ENCODE measurements at places on chromosomes 6 and 20.

DNA sequence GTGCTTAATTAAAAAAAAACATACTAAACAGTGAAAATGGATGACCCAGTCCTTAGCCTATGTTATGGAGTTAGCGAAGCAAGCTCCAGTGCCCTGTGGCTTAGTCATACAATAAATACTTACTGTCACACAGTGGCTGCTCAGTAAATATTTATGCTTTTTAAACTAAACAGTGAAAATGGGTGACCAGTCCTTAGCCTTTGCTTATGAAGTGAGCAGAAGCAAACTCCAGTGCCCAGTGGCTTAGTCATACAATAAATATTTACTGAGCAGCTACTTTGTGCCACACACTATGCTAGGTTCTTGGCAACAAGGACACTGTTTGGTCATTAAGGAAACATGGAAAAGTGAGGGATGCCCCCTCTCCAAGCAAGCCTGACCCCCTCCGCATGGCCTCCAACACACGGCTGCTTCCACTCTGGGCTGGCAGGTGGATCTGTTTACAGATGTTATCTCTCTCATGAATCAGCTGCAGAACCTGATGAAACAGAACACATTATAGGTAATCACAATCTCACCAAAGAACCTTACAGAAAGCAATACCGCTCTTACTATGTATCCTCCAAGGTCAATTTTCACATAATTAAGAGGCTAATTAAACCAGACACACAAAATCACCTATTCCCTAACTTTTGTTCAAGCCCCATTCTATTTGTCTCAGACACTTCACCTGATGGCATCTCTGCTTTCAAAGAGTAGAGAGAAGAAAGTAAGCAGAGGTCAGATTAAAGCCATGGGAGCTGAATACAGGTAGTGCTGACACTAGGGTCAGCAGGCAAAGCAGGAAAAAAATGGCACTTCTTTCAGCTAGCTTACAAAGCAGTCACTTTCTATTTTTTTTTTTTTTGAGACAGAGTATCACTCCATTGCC is 27.3 kb downstream of the CDK5RAP1 start:
- no peak for DNase-seq

GRCh38 chr6:24272553-24272952 is 85.3 kb downstream of the DCDC2 start:
- DNase-seq: no peak

- DNase-seq: no peak
These were observed 634 bp downstream of the HSF2 start for GRCh38 chr6:122400121-122400450.

- DNase-seq: no peak
These were observed 77.4 kb downstream of the NDUFAF5 start for GRCh38 chr20:13862245-13862644.

- no peak for DNase-seq
These were observed 733 bp upstream of the PSORS1C2 start for GRCh38 chr6:31139599-31139998.

Data from GM12891 (cell line).